ENCODE measurements at places on chromosomes 3 and 15.

DNA sequence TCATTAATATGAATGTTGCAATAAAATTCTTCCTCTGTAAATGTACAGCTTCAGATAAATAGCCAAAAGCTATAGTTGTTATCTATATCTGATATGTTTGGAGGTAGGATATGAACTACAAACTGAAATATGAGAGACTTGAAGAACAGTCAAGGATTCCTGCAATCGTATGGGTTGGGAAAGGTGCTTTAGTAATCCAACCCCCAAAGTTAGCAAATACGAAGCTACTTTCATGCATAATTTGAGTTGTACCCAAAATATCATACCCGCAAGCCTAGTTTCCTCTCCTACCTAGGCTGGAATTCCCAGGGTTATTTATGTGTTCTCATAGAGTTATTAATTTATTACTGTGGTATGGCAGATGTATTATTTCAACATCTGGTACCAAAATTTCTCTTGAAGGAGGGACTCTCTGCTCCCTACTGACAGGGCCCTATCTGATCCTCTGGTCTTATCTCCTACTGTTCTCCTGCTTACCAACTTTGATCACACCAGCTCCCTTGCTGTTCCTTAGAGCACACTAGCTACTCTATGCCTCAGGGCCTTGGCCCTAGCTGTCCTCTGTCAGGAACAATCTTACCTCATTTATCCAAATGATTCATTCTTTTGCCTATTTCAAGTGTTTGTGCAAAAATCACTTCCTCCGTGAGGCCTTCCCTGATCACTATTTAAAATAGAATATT, 140.4 kb upstream of the CCDC54 start:
- no peak for DNase-seq

DNA sequence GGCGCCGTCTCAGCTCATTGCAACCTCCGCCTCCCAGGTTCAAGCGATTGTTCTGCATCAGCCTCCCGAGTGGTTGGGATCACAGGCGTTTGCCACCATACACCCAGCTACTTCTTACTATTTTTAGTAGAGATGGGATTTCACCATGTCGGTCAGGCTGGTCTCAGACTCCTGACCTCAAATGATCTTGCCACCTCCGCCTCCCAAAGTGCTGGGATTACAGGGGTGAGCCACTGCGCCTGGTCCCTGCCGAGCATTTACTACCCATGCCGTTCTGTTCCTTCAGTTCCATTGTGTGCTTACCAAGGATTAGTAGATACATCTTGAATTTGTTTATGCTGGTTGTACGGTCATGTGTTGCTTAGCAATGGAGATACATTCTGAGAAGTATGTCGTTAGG, 10.3 kb downstream of the CHD2 start:
- no peak for DNase-seq

- DNase-seq: no peak
Observed at GRCh38 chr3:152400887-152401286, 132.2 kb downstream of the MBNL1 start.

DNA sequence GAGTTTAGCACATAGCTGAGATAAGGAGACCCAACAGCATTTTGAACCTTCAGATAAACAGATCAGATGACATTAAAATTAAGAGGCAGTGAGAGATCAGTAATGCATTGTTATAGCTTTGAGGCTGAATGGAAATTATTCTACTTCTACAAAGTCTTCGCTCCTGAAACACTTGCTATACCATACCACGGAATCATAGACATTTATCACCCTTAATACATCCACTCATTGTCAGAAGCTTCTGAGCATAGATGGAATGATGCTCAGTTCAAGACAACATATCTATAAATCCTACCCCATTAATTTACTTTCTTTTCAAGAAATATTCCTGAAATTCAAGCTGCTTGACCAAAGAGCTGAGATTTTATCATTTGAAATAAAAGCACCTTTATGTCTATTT, 266.7 kb downstream of the C3orf38 start:
- DNase-seq: no peak

DNA sequence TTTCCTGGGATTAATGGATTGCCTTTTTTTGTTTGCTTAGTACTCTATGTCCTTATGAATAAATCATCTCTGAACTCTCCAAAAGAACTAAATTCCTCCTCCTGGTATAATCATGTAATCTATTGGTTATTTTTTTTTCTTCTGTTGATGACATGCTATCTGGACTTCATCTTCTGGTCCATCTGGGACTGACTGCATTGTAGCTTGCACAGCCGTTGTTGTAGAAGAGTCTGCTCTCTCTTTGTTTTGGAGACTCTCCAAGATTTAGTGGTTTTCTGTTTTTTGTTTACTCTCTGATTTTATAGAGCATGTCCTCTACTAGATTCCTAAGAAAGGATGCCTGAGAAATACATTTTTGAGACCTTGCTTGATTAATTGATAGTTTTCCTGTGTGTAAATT, 19.1 kb downstream of the IREB2 start:
- no peak for DNase-seq

- no peak for DNase-seq
Observed at GRCh38 chr3:8246070-8246469, 255.6 kb upstream of the LMCD1 start.

- DNase-seq: no peak
Observed at GRCh38 chr3:17802950-17803349, 60.5 kb upstream of the TBC1D5 start.

DNA sequence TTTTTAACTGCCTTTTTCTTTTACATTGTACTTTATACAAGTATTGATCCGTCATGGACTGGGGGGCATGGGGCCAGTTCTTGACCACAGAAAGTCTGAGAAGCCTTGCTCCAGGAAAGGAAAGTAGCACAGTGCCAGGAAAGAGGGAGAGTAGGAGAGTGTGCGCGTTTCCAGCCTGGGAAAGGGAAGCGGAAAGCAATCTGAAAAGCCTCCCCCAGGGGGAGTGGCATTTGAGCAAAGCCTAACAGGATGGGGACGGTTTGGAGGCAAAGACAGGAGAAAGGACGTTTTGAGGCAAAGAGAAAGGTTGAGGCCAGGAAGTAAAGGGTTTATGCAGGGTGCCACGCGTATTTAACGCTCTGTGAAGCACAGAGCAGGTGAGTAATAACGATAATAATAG, 116.9 kb downstream of the RORA start:
- no peak for DNase-seq

DNA sequence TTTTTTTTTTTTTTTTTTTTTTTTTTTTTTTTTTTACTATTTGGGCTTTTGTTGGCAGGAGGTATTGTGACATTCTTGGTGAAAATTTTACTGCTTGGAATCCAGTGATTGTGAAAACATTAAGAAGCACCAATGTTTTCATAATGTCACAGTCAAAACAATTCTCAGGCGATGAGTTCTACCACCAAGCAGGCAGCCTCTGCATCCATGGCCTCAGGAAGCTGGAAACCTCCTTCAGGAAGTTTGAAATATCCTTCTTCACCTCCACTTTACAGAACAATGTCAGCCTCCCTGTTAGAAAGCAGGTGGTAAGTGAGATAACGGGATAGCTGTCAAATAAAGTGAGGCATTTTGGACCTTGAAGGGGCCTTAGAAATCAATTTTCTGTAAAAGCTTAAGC, 98.3 kb downstream of the MEX3B start:
- no peak for DNase-seq

DNA sequence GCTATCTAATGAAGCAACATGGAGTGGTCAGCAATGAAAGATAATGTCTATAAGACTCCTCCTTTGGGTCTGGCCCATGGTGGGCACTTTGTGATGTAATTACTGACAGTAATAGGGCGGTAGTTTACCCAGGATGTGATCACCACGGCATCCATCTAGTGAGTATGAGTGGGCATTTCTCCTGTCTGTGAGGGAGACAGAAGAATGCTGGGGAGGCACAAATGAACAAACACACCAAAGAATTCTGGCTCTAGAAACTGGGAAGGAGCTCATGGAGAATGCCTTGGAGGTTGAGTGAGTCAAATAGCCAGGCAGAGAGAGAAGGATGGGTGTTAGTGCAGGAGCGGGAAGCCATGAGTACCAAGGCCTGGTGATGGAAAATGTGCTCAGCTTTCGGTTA, 217.5 kb downstream of the WNT5A start:
- DNase-seq: no peak

GRCh38 chr3:32335365-32336112, 56.1 kb upstream of the CMTM7 start:
- DNase-seq: no peak

- no peak for DNase-seq
Observed at GRCh38 chr3:177827511-177828207, 630.4 kb upstream of the TBL1XR1 start.

GRCh38 chr3:154486949-154487348, 57.0 kb upstream of the GPR149 start:
- no peak for DNase-seq

DNA sequence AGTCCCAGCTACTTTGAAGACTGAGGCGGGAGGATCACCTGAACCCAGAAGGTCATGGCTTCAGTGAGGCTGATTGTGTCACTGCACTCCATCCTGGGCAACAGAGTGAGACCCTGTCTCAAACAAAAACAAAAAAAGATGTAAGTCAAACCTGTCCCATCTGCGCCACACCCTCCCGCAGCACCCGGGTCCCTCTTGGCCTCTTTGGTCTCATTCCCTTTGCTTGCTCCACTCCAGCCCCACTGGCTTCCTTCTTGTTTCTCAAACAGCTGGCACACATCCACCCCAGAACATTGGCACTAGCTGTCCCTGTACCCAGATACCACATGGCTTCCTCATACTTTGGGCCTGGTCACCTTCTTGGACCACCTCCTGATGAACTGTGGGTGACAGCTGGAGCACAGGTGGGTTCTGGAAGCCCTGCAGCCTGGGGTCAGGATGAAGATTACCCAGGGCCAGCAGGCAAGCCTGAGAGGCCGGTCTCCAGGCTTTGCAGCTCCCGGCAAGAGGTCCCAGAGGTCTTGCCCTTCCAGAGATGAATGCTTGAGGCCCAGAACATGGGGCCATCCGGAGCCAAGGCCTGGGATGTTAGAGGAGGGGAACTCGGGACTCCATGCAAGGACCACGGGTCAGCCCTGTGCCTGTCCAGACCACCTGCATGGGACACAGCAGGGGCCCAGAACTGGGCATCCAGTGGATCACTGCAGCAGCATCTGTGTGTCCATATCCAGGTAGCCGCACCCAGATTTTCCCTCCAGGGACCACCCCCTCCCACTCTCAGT, 10.9 kb upstream of the GATA2 start:
- DNase-seq: no peak

- no peak for DNase-seq
Observed at GRCh38 chr15:91517491-91518200, 335.9 kb upstream of the SLCO3A1 start.

GRCh38 chr3:152365766-152366593, 97.3 kb downstream of the MBNL1 start:
- DNase-seq: no peak

DNA sequence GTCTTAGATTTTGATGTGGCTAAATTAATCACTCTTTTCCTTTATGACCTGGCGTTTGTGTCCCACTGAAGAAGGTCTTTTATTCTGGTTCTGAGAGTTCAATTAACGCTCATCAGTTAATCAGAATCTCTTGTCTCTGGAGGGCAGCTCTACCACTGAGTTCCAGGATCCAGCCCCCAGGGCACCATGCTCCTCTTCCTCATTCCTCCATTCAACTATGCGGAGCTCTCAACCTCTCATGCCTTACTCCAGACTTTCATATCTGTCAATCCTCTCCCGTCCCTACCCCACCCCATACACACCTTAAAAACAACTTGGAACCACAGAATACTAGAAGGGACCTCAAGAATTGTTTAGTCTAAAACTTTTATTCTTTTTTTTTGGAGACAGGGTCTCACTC, 4.8 kb upstream of the ABHD5 start:
- DNase-seq: no peak

DNA sequence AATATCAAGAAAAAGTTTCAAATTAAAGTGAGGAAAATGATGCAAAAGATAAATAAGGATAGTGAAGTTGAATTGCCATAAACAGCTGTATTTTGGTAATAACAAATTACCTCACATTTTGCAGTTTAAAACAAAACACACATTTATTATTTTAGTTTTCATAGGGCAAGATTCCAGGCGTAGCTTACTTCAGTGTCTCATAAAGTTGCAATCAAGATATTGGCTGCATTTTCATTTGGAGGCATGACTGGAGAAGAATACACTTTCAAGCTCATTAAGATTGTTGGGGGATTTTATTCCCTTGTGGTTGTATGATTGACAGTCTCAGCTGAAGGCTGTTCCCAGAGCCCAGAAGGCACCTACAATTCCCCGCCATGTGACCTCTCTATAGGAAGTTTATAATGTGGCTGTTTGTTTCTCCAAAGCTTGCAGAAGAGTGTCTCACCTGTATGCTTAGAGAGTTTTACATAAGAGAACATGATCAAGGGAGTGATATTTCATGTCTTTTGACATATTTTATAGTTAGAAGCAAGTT, 151.4 kb downstream of the OTOL1 start:
- DNase-seq: no peak

DNA sequence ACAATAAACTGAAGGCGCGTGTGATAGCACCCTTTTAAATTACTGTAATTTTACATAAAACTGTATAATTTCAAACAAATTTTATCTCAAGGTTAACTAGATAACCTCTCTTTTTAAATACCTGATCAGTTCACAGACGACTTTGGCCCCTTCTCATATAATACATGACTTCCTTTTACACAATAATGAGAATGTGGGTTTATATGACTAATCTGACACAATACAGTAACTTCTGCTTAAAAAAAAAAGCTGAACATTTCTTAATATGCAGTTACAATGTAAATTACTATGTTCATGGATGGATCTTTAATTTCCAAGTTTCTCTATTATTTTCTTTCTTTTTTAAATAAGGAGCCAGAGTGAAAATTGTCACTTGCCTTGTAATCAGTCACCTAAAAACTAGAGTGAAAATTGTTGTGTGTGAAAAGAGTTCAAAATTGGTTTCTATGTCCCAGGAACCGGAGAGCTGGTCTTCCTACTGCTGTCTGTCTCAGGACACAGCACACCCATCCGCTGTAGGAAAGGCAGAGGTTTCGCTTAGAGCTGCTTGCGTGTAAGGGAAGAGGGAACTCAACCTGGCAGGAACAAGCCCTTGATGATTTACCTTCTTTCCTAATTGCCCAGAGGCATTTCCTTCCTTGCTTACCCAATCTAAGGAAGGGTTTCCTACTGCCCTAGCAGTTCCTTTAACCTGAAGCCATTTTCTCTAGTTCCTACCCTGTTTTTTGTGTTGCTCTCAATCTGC, 33.3 kb downstream of the PLD1 start:
- DNase-seq: no peak

DNA sequence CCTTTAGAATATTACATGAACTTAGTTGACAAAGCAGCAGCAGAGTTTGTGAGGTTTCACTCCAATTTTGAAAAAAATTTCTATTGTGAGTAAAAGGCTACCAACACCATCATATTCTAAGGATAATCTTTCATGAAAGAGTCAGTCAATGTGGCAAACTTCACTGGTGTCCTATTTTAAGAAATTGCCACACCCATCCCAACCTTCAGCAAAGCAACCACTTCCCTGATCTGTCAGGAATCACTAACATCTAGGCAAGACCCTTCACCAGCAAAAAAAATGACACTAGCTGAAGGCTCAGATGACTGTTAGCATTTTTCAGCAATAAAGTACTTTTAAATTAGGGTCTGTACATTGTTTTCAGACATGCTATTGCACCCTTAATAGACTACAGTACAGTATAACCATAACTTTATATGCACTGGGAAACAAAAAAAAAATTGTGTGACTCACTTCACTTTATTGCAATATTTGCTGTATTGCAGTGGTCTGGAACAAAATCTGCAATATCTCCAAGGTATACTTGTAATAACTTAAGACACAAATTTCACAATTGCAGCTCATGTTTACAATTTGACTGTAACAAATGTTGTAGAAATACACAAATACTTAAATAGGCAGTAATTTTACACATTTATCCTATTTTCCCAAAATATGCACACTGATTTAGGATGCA, 38.9 kb upstream of the ALCAM start:
- no peak for DNase-seq

GRCh38 chr15:64630396-64631107, 144.8 kb downstream of the RBPMS2 start:
- no peak for DNase-seq

Data from GM12864 (cell line).